ENCODE measurements at places on chromosomes 1 and 21.

DNA sequence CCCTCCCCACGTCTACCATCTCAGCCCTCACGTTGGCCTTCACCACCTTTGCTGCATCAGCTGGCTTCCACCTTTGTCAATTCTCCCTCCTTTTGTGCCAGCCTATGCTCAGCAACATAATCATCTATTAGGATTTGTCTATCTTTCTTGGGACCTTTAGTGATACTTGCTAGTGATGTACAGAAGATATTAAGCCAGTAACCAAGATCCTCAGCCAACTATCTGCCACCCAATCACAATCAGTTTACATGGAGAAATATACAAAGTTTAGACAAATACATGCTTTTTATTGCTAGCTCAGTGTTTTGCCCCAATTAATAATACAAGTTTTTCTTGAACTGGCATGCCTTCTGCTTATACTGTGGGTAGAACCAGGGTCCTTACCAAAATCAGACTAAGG is 172.3 kb downstream of the TPR start:
- no peak for DNase-seq

DNA sequence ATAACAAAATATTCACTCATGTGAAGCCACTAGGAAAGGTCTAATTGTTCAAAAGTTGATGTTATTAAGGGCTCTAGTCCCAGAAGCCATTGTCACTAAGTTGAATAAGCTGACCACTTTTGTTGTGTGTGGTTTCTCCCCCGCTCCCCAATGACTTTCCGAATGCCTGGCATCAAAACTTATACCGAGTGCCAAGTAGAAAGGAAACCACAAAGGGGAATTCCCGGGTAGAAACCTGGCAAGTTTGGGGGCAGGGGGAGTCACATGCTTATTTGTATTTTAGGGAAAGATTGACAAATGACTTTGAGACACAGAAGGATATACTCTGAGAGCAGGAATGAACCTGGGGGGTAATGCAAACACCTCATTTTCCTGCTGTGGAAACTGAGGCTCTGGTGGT is 154.1 kb downstream of the TGFBR3 start:
- no peak for DNase-seq

DNA sequence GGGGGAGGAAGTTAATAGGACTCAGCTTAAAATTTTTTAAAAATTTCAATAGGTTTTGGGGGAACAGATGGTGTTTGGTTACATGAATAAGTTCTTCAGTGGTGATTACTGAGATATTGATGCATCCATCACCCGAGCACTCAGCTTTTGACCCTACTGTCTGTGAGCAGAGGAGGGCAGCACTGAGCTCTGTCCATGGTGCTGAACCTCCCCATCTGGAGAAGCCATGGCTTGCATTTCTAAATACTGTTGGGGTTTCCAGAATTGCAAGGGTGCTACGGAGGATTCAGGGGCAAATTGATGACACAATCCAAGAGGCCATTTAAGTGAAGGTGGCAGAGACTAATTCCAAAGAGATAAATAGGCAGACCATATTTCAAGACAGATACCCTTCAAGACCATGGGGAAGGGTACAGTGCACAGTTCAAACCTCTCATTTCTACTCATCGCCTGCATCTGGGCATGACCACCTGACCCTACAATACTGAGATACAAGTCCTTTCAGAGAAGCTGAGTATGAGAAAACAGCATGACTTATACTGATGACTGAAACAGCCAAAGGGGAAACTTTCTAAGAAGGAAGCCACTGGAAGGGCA is 17.2 kb downstream of the SYT2 start:
- no peak for DNase-seq

DNA sequence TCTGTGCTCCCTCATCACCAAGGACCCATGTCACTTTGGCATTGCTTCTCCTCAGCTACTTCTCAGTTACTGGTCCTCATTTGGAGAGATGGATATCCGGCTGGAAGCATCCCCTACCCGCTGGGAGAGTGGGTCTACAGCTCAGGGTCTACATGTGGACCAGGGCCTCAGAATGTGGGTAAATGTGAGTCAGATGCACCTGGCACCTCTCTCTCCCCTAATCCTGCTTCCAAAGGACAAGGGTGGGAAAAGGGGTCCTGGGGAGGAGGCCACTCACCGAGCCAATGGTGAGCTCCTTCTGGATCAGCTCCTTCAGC is 908 bp downstream of the S100A6 start:
- no peak for DNase-seq

DNA sequence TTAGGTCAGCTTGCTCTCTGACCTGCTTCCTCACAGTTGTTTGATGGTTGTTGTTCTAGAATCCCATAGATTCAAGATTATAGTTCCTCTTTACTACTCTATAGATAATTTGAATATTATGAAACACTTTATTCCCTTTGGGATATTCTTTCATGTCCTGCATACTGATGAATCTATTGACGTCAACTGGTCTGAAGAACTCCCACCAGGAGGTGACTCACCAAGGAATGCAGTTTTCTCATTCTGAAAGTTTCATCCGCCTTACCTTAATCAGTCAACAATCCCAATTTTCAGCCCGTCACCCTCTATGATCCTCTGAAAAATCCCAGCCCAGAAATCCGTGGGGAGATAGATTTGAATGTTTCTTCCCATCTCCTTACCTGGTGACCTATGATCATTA is 834.1 kb upstream of the PRMT6 start:
- DNase-seq: no peak

- no peak for DNase-seq
Observed at GRCh38 chr1:183735069-183735860, 69.7 kb upstream of the RGL1 start.

GRCh38 chr1:27535386-27535785 is 45.4 kb upstream of the WASF2 start:
- peak; percentile 44 for DNase-seq

- peak; percentile 71 for DNase-seq
Observed at GRCh38 chr1:166479052-166479631, 312.3 kb upstream of the FAM78B start.

- DNase-seq: peak; percentile 61
Observed at GRCh38 chr1:230797942-230798365, 50.8 kb downstream of the CAPN9 start.

GRCh38 chr1:5478156-5478695 is 514.0 kb downstream of the NPHP4 start:
- DNase-seq: no peak

GRCh38 chr1:246658567-246658966 is 65.6 kb upstream of the SCCPDH start:
- DNase-seq: peak; percentile 44

- no peak for DNase-seq
Observed at GRCh38 chr1:28779751-28780408, 32.1 kb upstream of the OPRD1 start.

DNA sequence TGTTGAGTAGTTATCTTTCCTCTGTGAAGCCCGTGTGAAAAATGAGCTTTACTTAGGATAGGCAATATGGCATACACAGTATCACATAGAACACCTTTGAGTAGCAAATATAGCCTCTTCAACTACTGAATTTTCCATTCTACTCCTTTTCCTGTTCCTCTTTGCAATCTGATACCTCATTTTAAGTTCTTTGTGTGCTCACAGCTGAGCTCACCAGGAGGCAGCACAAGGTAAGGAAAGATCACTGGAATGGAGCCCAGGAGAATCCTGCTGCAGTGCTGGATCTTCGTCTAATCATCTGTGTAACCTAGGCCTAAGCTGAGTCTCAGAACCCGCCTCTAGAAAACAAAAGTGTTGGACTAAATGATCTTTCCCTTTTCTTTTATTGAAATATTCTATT is 171.0 kb downstream of the LRRC40 start:
- no peak for DNase-seq

DNA sequence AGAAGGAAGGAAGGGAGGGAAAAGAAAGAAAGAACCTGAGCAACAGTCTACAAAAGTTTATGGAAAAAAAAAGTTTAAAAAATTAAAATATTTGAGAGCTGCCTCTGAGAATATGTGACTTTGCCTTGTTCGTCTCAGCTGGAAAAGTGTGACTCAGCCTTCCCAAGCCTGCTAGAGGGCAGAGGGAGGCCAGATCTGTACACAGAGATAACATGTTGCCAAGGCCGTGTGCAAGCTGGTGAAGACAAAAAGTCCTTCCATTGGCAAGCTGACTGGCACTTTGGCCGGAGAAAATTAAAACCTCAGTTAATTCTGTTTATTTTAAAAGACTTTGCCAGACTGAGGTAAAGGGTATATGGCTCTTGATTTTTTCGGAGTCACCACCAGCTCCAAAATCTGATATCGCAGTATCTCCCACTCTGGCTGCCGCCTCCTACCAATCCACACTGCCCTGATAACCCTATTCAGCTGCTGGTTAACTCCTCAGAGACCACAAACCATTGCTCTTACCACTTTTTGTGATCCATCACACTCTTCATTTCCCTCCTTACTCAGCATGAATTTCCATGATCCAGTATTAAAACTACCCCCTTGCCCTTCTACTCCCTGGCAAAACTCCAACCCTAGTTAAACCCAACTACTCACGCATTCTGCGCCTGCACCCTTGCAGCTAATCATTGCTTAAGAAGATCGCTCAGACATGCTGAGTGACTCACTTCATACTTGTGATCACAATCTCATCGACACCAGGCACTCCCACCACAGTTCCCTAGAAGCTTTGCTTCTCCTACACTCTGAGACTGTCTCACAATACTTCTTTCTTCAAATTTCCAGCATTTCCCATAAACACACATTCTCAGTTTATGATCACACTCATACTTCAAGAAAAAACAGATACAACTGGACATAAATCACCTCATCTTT is 5.7 kb upstream of the PPP1R15B start:
- no peak for DNase-seq

DNA sequence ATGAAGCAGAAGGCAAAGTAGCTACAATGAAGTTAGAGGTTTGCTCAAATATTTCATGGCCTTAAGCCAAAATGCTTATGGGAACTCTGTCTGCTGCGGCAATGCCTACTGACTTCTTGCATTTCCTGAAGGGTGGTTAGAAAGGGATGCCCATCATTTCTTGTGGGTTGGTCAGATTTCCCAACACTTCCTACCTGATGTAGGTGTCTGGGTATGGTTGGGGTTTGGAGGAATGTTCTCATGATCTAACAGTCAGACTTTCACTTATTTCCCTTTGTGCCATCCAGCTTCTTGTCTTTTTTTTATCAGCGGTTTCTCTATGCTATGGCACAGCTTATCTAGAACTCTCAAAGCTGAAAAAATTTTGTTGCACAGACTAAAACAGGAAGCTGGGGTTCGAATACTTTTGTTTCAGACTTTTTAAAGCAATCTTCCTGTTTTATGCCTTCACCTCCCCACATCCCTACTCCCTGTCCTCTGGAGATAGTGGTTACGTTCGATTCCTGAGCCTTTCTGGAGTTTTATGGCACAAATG is 307.7 kb downstream of the USP25 start:
- DNase-seq: no peak

DNA sequence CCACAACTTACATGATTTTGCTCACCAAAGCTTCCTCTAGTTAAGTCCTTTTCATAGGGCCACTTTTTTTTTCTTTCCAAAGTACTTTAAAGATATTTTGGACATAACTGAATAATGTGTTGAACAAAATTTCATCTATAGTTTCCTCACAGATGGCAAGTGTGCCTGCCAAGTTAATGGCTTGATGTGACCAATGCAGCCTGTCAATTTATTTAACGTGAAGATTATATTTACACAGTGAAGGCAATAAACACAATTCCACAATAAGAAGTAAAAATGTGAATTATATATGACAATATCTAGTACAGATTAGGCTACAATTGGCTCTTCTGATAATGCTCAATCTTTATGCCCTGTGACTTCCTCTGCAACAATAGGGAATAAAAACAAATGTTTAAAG is 18.0 kb downstream of the CLCA2 start:
- DNase-seq: no peak

GRCh38 chr1:17016317-17016661 is 4.6 kb upstream of the ATP13A2 start:
- peak; percentile 40 for DNase-seq

- DNase-seq: no peak
Observed at GRCh38 chr1:54814126-54814498, 13.0 kb upstream of the TTC22 start.

DNA sequence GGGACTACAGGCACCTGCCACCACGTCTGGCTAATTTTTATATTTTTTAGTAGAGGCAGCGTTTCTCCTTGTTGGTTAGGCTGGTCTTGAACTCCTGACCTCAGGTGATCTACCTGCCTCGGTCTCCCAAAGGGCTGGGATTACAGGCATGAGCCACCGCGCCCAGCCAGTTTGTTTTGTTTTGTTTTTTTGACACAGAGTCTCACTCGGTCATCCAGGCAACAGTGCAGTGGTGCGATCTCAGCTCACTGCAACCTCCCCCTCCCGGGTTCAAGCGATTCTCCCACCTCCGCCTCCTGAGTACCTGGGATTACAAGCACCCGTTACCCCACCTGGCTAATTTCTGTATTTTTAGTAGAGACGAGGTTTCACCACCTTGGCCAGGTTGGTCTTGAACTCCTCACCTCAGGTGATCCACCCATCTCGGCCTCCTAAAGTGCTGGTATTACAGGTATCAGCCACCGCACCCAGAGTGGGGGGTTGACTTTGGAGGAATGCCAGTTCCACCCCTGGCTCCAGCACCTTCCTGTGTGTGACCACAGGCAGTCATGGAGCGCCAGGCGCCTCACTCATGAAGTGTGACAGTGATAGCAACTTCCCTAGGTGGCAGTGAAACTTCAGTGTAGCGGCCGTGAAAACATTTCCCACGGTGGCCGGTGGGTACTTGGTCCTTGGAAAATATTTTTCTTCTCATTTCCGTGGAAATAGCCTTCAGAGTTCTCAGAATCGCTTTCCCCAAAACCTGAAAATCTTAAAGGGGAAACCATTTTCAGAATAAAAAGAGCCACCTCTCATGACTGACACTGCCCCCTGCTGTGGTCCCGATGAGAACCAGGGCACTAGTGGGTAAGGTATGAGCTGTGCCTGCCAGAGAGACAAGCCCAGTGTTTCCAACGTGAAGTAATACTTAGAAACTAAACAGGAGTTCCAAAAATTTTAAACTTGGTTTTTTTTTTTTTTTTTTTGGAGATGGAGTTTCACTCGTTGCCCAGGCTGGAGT is 48.6 kb downstream of the WDR4 start:
- DNase-seq: no peak

- no peak for DNase-seq
Observed at GRCh38 chr1:67522793-67523192, 92.6 kb upstream of the SERBP1 start.

GRCh38 chr1:43973981-43974442 is 748 bp upstream of the ATP6V0B start:
- DNase-seq: no peak

DNA sequence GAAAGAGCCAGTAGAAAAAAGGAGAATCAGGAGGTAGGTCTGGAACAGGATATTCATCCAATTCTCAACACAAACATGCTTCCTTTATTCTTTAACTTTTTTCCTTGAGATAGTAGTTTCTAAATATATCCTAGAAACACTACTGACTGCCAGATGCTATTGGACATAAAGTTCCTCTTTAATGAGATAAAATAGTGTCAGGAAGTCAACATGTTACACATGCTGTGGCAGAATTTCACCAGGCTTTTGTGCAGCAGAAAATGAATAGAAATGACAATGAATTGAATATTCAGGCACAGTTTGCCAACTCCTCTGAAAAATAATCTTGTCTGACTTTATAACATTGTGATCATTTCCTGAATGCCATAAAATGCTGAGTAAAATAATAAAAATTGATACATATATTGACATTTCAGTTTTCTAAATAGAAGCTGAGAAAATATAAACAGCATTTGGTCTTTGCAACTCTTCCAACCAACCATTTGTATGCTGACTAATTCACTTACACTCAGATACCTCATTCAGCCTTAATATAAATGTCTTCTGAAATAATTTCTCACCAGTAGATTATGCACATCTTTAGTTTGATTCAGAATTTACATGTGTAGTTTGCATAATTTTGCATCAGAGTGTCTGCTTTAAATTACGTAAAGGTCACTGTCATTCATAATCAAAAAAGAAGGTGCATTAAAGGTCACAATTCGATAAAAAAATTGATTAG is 486.1 kb upstream of the ADGRL2 start:
- DNase-seq: no peak

- peak; percentile 91 for DNase-seq
Observed at GRCh38 chr1:235759336-235759735, 107.4 kb downstream of the LYST start.

All from G401 (cell line).